Posterior vena cava (tissue), 2 donors: ENCODE measurements at places on chromosomes 4 and X. TPM values are rescaled to one million over a fixed set of nuclear protein-coding genes. Genes with fewer than 3 reads are reported as not detected.

DNA sequence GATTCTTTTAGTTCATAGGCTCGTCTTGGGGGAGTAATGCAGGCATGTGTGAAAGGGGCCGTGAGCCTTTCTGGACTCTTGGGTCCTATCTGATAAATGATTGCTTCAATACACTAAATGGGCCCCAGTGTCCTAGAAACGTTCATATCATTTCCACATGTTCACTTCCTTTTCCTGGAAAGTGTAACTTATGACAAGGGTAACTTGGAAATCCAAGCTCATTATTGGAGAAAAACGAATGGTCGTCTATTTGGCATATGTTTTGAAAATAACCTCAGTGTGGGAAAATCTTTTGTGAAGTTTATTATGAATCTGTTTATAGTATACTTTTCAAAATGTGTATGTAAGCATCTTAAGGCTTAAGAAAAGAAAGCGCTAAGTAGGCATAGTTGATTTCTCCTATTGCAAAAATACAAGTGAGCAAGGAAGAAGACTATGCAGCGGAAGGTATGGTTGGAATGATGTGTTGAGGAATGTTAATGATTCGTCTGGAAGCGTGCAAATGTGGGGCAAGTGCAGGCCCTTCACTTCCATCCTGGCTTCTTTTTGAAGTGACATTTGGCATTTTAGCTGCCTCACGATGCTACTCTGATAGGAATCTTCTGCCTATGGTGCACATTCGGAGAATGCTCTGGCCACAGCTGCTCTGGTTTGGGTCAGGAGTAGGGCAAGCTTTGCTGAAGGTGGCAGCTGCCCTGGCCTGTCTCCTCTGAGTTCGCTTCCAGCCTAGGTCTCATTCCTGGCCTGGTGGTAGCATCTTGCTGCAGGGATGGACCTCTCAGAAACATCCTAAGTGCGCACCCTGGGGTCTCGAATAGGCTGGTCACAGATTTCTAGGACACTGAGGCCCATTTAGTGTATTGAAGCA, 49.5 kb upstream of the STOX2 start:
- DNase-seq: no peak

Gene CENPI
- total RNA-seq: 1.2 TPM

DNA sequence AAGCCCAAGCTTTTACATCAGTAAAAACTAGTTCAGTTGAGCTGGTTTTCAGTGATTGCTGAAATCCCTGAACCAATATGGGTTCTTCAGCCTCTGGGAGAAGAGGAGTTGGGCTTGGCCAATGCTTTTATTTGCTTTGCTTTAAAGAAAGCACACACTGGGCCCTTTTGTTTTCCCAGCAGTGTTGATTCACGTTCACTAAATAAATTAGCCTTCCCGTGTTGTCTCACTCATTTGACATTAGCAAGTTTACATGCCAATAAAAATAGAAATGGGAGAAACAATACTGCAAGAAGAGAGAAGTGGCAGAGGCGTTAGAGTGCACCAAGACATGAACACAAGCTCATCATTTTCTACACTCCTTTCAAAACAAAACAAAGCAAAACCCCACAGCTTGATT, 136.2 kb downstream of the SHROOM3 start:
- no peak for DNase-seq

DNA sequence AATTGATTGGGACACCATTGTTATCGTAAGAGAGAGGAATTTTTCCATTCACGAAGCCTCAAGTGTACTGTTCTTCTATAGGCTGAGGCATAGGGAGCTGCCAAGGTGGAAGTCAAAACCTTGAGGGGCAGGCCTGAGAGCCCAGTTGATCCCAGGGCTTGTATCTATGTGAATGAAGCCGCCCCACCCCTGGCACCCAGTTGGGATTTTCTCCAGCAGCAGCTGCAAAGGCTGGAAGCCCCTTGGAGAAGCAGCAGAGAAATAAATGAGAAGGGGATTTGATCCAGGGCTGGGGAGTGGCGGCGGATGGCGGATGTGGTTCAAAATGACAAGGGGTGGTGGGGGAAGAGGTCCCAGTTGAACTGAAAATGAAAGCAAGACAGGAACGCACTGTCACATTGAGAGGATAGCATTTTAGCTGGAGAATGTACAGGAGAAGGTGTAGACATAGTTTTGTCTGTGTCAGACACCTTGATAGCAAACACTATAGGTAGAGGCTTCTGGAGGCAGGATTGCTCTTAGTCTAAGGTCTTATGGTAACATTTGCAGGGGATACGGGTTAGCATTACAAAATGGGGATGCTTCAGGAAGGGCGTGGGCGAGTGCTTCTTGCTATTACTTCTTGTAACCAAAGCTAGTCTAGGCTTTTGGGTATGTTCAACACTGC, 32.6 kb downstream of the DOCK11 start:
- no peak for DNase-seq

DNA sequence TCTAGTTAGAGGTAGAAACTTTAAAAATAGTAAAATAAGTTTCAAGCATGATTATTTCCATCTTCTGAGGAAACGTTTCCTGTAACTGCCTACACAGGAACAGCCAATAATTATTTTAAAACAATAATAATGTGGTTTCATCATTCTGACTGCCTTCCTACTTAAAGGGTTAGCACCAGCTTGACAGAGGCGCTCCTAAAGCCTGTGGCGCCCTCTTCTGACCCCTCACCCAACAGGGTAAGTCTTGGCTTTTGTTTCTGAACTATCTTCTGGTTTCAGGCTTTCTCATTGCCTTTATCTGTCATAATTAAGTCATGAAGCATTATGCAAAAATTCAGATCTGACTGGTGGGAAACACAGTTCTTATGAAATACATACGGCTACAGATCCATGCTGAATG, 96.7 kb downstream of the ITM2A start:
- DNase-seq: no peak

DNA sequence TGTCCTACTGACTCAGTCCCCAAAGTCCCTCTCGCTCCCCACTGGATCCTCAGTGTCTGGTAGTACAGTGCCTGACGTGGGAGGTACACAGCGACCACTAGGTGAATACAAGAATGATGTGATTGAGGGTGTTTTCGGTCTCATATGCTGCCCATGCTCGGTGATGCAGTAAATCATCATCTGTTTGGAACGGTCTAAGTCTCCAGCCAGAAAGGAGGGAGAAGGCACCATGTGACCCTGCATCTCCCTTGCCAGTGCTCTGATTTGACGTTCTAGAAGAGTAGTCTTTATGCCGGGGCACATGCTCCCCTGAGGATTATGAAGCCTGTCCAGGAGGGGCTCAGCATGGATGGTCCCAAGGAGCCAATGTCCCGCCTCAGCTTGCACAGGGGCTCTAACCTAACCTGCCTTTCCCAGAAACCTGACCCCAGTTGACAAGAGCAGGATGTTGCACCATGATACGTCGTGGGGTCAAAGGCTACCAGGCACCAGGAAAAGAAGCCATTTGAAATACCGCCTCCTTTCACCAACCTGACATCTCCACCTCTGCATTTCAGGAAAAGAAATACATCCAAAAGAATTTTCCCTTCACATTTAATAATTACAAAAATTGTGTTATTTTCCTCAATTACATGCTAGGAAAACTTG, 13.8 kb upstream of the PLXNB3 start:
- DNase-seq: no peak

- DNase-seq: no peak
Observed at GRCh38 chrX:29952016-29952415, 263.3 kb upstream of the MAGEB2 start.
